ENCODE measurements at places on chromosomes 16 and 17.

DNA sequence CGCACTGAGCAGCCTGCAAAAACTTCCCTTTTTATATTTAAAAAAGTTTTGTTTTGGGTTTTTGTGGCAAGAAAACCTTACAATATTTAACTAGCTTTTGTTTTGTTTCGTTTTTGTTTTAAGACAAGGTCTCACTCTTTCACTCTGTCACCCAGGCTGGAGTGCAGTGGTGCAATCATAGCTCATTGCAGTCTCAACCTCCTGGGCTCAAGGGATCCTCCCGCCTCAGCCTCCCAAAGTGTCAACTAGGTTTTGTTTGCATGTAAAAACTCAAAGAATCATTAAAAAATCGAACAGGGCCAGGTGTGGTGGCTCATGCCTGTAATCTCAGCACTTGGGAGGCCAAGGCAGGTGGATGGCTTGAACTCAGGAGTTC, 77.9 kb upstream of the FA2H start:
- DNase-seq: no peak

- DNase-seq: no peak
Observed at GRCh38 chr16:18932243-18932987, 6.2 kb upstream of the SMG1 start.

- no peak for DNase-seq
Observed at GRCh38 chr17:41329279-41329948, 13.9 kb upstream of the KRTAP17-1 start.

DNA sequence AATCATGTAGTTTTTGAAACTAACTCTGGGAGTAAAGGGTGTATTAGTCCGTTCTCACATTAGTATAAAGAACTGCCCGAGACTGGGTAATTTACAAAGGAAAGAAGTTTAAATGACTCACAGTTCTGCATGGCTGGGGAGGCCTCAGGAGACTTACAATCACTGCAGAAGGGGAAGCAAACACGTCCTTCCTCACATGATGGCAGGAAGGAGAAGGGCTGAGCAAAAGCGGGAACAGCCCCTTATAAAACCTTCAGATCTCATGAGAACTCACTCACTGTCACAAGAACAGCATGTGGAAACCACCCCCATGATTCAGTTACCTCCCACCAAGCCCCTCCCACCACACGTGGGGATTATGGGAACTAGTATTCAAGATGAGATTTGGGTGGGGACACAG, 256.5 kb upstream of the TNRC6C start:
- DNase-seq: no peak

- DNase-seq: no peak
Observed at GRCh38 chr17:71902894-71903506, 217.8 kb upstream of the SOX9 start.

DNA sequence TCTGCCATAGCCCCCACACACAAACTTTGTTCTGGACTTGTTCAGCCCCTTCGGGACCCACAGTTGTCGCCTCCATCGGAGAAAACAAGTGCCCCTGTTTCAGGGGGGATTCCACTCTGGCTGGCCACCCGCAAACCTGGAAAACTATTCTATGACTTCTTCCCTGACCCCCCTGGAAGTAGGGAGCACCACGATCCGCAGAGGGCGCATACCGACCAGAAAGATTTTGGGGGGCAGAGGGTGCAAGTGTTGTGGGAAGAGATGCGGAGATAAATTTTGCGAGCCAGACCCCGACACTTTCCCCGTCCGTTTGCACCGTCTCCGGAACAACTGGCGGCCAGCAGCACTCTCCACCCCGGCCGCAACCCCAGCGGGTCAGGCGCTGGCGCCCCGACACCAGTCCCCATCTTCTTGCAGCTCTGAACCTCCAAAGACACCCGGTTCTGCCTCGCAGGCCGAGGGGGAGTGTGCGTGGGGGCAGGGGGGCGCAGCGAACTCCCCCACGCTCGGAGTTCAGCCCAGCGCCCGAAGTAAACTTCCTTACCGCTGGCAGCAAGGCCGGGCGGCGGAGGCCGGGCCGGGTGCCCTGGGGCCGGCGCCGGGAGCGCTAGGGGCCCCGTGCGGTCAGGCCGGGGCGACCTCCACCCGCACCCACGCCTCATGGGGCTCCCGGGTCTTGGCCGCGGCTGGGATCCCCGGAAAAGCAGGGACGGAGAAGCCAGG, 744 bp downstream of the SALL1 start:
- no peak for DNase-seq

DNA sequence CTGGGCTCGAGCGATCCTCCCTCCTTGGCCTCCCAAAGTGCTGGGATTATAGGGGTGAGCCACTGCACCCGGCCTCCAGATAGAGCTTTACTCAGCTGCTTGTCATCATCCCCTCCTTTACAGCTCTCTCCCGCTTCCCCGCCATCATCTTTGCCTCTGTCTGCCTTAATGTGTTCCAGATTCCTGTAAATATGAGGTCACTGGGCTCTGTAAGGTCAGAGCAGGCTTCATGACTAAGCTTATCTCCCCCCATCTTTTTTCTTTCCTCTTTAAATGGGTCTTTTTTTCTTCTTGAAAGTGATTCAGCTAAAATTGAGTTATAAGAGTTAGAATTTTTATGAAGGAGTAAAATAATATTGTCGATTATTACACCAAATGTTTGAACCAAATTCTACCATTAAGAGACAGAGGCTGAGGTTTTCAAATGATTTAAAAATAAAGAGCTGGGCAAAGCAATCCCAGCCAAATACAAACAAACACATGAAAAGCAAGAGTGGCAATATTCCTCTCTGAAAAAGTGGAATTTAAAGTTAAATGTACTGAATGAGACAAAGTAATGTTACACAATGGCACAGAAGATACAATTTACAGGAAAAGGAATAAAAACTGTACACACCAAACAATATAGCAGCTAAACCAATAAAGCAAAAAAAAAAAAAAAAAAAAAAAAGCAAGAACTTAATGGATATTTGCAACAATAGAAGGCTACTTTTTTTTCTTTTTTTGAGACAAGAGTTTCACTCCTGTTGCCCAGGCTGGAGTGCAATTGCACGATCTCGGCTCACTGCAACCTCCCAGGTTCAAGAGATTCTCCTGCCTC, 62.1 kb downstream of the CRISPLD2 start:
- no peak for DNase-seq

- DNase-seq: no peak
Observed at GRCh38 chr17:10156948-10157607, 41.3 kb downstream of the GAS7 start.

DNA sequence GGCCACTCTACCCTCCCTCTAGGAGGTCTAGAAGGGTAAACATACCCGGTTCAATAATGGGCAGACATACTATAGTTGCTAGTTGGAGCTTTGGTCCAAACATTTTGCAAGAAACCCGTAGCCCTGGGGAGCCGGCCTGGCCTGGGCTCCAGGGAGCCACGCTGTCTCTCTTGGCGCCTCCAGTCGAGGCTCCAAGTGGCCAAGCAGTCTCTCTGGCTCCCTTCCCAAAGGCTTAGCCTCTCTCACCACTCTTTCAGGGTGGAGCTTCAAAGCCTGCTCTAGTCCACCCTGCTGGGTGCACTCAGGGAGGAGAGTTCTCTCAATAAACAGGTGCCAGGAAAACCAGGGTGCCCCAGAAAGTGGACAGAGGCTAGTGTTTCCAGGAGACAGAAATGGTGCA, 32.2 kb downstream of the RCVRN start:
- DNase-seq: no peak

GRCh38 chr16:54812229-54812628, 118.4 kb upstream of the IRX5 start:
- DNase-seq: no peak

DNA sequence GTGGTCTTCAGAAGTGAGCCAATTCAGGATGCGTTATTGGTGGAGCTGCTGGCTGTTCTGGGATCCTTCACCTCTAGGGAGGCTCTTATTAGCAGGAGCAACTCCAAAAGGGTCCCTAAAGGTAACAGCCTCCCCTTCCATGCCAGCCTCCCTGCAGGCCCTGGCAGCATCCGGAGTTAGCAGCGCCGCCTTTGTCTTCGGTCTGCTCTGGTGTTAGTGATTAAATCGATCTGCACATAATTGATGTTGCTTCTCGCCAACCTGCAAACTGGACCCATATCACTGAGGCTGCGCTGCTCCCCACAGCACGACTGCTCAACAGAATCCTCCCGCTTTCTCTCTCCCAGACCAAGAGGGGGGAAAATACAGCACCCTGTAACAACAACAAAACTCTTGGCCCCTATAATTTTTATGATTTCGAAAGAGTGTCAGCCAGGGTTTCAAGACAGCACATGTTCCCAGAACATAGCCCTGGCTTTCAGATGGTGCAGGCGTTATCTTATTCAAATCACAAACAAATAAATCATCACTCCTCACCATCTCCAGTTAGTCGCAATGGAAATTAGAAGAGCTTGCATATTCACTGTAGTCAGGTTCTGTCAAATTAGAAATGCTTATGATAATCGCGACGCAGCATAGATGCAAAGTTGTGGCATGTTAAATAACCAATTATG, 76.0 kb downstream of the IRX3 start:
- DNase-seq: no peak

- no peak for DNase-seq
Observed at GRCh38 chr17:31495022-31495885, 103.8 kb downstream of the RAB11FIP4 start.

DNA sequence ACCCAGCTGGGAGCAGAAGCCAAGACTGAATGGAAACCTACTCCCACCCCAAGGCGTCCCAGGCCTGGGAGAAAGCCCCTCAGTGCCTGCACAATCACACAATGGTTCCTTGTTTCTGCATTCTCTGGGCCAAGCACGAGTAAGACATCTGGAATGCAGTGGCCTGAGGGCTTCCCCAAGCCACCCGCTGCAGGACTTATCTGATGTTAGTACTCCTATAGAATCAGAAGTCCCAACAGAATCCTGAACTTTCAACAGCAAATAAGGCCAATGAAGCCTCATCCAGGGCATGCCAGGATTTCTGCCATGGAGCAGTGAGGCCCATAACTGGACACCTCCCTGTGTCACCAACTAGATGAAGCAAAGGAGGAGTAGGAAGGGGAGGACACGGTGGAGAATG, 28.6 kb downstream of the MYO18A start:
- DNase-seq: no peak

DNA sequence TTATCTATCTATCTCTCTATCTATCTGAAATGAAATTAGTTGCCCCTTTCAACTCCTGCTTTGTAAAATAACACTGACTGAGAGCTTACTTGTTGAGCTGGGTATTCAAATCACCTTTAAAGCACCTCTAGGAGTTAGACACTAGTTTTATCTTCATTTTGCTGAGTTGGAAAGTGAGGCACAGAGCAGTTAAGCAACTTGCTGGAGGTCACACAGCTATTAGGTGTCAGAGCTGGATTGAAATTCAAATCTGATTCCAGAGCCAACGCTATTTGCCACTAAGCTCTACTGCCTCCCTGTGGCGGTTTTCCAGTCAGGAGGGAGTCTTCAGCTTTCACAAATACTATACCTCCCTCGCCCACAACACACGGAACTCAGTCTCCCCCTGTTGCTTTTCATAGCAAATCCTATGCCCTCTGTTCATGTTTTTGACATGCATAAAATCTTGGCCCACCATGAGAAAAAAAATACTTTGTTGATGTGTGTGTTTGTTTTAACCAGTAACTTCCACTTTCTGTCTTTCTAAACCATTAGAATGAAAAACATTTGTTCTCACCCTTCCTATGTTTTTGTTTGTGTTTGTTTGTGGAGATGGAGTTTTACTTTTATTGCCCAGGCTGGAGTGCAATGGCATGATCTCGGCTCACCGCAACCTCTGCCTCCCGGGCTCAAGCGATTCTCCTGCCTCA, 74.8 kb upstream of the SMURF2 start:
- DNase-seq: peak; percentile 12

DNA sequence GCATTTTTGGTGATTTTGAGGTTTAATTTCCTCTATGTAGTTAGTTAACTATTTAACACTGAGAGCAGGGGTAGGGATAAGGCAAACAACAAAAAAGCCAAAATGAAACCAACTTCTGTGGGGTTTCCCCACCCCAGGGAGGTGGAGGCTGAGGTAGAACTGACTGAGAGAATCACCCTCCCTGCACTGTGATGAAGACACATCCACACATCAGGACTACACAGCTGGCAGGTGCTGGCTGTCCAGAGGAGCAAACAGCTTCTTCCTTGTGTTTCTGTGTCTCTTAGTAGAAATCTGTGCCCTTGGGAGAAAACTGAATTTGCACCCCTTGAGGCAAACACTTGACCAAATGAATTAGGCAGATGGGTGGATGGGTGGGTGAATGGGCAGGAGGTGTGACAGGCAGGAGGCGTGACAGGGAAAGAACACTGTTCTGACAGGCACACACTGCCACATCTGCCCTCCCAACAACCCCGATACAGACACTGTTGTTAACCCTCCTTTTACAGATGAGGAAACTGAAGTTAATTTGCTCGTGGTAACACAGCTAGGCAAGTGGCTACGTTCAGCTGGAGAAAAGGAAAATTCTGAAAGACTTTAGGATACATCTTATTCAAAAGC, 62.9 kb upstream of the AMZ2 start:
- peak; percentile 55 for DNase-seq

GRCh38 chr17:676060-676700, 38.5 kb downstream of the VPS53 start:
- no peak for DNase-seq

- no peak for DNase-seq
Observed at GRCh38 chr17:74994440-74994839, 7.0 kb downstream of the CDR2L start.

- DNase-seq: no peak
Observed at GRCh38 chr17:17765359-17766076, 71.3 kb downstream of the SREBF1 start.

DNA sequence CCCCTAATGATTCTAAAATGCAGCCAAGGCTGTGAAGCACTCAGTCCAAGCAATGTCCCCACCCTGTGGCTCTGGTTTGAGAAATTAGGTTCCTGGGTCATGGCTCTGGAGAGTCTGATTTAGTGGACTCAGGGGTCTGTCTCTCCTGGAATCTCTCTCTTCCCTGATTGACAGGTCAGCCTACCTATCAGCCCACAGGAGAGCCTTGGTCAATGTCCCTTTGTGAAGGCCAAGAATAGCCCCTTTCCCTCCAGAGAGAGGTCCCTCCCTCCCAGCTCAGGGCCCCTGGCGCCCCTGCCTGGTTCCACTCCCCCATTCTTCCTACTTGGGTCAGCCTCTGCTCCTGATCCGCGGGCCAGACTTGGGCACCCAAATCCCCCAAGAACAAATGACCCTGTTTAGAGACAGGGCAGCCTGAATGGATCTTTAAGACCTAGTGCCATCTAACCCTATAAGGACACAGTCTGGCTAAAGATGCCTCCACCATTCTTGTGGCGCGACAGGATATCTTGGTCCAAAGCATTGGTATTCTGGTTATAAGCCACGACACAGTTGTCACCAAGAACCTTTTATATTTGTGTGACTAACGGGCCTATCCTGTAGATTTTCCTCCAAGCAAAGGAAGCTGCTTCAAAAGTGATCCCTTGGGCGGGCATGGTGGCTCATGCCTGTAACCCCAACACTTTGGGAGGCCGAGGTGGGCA, 38.3 kb upstream of the PRSS54 start:
- DNase-seq: no peak

Measured in stimulated activated CD4-positive, alpha-beta T cell treated with anti-CD3 and anti-CD28 coated beads, Interleukin-2, amount 100 ng/mL, for 4 hours (primary cell).